Stimulated activated CD8-positive, alpha-beta memory T cell treated with anti-CD3 and anti-CD28 coated beads, Interleukin-15, amount 100 ng/mL, for 24 hours (primary cell): ENCODE measurements at places on chromosomes 3 and 15.

GRCh38 chr15:97893967-97894366, 66.5 kb upstream of the ARRDC4 start:
- no peak for DNase-seq

GRCh38 chr3:97958796-97959195, 13.4 kb downstream of the RIOX2 start:
- no peak for DNase-seq

DNA sequence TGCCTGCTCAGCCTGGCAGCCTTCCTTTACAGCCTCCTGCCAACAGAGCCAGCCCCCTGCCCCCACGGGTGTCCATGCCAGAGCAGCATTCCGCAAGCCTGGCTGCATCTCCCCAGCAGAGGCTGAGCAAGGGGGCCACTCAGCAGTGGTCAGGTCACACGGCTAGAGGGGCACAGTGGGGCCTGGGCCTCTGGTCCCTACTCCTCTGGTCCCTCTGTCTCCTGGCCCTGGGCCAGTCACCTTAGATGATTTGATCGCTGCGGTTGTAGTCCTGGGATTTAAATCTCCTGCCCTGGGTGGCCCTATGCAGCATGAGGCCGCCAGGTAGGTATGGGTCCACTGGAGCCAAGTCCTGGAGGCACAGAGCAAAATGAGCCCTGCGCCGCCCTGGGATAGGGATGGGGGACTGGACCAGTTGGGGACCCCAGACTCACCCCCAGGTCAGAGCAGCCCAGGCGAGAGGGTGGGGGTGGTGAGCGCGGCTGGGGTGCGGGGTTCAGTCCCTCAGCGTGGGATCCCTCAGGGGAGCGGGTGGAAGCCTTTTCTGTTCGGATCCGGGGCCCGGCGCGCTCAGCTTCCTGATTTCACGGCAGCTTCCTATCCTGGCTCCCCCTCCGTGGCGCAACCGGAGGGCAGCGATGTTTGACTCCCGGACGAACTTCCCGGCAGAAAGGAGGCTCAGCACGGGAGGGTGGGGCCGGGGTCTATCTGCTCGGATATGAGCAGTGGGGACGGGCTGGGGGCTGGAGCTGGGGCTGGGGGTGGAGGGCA, at the start of gene ZBTB47:
ZBTB47 (plus strand) TSS at position 138 of the 771 bp plus-strand sequence. CDS start 4,659 bp downstream, outside the sequence.
- DNase-seq, result no peak

- no peak for DNase-seq
Measured at GRCh38 chr3:138688871-138689299, 80.3 kb downstream of the FAIM start.

GRCh38 chr15:69994429-69995205, 103.1 kb downstream of the TLE3 start:
- no peak for DNase-seq

DNA sequence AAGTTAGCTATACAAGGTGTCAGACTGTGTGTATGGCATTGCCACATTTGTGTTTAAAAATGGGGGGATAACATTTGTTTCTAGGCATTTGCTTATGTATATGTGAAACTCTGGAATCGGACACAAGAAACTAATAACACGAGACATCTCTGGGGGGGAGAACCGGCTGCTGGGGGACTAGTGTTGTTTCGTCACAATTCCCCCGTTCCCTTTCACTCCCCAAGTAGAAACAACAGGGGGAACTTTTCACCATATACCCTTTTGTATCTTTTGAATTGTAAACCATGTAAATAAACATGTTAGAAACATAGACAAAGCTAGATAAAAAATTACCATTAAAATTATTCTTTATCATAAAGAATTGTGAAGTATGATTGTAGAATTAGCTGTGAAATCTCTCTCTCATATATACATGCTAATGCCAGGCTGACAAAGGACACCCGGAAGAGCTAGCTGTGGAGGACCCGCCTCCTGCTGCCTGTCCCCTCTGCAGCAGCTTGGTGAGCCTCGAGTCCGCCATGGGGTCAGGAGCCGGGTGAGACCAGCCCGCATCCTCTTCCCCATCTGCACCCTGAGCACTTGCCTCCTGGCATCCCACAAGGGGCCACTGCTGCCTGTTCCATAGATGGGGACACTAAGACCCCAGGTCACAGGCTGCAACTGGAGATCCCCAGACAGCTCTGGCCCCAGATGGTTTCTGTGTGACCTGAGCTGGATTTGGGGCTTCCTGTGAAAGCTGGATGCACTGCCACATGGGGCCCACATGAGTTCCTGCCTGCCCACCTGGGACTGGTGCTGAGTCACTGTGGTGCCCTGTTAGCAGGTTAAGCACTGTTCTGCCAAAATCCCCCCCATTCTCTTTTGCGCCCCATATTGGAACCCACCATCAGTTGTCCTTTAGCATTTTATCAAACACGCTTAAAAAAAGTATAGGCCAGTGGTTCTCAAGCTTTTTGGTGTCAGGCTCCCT, 91.6 kb downstream of the IQSEC1 start:
- no peak for DNase-seq

- no peak for DNase-seq
Measured at GRCh38 chr15:29337156-29337959, 67.7 kb upstream of the NSMCE3 start.
